ENCODE measurements at places on chromosomes 2 and 18.

GRCh38 chr2:233338812-233339368 is 15.4 kb upstream of the DGKD start:
- no peak for DNase-seq

DNA sequence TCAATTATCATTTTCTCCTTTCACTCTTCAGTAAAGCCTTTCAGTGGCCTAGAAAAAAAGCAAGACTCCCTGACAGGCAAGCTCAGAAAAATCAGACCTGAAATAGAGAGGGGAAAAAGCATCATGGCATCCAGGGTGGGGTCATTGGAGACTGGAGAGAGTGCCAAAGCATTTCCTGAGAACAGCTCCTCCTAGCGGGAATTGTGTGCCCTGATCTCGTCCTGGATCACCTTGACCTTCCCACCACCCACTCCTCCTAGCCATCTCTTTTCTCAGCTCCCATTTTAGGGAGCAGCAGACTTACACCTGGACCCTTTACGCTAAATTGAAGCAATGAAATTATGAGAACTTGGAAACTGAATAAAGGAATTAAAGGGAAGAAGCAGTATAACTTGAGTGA is 176.6 kb downstream of the VWC2L start:
- no peak for DNase-seq

GRCh38 chr2:10873790-10874437 is 37.8 kb upstream of the KCNF1 start:
- no peak for DNase-seq

DNA sequence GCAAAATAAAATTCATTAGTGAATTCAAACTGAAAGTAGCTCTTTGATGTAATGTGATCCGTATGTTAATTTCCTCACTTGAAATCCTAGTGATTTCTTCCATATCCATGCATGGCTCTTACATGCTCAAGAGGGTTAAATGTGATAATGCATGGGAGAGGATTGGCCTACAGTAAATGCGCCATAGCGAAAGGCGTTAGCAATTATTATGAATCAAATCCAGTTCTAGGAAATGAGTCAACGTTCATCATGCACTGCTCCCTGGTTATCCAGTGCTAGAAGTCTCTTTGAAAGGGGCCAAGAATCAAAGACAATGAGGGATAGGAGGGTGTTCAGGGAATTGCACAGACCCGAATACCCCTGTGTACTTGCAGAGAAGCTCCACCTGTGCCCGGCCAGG is 101.4 kb upstream of the RASGRP3 start:
- DNase-seq, result no peak

DNA sequence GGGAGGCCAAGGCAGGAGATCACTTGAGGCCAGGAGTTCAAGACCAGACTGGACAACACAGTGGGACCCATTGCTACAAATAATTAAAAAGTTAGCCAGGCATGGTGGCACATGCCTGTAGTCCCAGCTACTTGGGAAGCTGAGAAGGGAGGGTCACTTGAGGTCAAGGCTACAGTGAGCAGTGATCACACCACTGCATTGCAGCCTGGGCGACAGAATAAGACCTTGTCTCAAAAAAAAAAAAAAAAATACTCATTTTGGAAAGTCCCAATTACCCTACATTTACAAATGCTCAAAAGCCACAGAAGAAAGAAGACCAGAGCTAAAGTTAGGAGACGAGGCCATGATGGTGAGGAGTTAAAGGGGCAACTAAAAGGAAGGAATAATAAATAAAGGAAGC is 61.9 kb downstream of the COLEC12 start:
- no peak for DNase-seq

GRCh38 chr2:233839447-233839820 is 14.9 kb downstream of the HJURP start:
- no peak for DNase-seq

- DNase-seq, result no peak
These were observed 71.7 kb upstream of the SP3 start for GRCh38 chr2:174036825-174037224.

- no peak for DNase-seq
These were observed 269.7 kb upstream of the THSD7B start for GRCh38 chr2:136495636-136496035.

- DNase-seq, result no peak
These were observed 329.3 kb downstream of the ARHGAP15 start for GRCh38 chr2:143458258-143459190.

- no peak for DNase-seq
These were observed at the start of gene ASXL3 for GRCh38 chr18:33577685-33578517. Gene ASXL3, plus strand, starts transcription at chr18:33578219. Its CDS starts 413 bp downstream, at chr18:33578632.

- no peak for DNase-seq
These were observed 22.6 kb downstream of the KCNIP3 start for GRCh38 chr2:95319481-95320343.

- DNase-seq, result no peak
These were observed 115.7 kb downstream of the GYPC start for GRCh38 chr2:126771501-126772195.

- no peak for DNase-seq
These were observed 325.4 kb upstream of the FIGN start for GRCh38 chr2:164061129-164061746.

DNA sequence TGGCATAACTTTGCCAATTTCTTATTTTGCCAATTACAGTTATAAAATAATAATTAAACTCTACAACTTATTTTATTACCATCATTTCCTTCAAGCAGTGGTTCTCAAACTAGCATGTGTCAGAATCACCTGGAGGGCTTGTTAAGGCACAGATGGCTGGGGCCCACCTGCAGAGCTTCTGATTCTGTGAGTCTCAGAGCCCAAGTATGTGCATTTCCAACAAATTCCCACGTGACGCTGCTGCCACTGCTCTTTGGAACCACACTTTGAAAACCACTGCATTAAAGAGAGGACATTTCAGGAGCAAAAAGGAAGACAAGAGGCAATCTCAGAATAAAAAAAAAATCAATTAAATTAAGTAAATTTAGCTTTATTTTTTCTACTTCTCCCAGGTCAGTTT is 94.0 kb upstream of the HNRNPA3 start:
- no peak for DNase-seq

Measured in activated T-cell treated with anti-CD3 and anti-CD28 coated beads, Interleukin-2, amount 50 U/mL, for 48 hours (primary cell).